ENCODE measurements at places on chromosomes 7 and 10.

DNA sequence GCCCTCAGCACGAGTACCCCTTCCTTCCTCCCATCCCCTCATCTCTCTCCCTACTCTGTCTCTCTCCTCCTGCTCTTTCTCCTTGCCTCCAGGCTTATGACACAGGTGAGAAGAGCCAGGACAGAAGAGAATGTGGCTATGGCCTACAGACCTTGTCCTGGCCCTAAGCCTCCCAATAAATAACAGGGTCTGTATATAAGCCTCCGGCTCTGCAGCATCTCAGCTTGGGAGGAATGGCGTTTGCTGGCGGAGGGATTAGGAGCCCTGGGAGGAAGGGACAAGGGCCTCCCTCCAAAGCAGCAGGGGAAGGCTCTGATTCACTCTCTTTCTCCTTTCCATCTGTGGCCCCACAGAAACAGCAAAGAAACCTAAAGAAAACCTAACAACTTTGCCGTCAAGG is 45.8 kb downstream of the COL13A1 start:
- DNase-seq, result no peak

GRCh38 chr7:2873146-2873545 is 29.0 kb upstream of the GNA12 start:
- DNase-seq, result no peak

GRCh38 chr7:141744131-141744530 is 6.0 kb downstream of the SSBP1 start:
- no peak for DNase-seq

DNA sequence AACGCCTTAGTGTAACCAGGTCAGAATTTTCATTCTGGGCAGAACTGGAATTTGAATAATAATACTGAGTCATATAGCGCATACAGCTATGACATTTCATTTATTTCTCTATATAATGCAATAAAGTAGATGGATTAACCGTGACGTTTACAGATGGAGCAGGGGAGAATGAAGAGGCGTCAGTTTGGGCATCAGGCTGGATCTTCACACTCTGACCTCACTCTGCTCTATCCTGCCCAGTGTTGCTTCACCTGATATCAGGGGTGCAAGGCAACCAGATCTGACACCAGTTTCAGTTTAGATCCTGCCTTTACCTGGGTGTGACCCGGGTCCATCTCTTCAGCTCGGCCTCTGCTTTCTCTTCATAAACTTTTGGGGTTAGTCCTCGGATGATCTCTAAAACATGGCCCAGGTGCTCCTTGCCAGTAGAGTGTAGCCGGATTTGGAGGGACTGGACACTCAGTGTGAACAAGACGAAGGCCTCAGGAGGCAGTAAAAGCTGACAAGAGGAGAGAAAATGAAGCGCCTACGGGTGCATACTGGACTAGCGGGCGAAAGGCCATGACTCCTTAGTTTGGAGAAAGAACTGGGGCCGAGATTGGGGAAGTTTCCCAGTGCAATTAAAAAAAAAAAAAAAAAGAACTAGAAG is 1.4 kb upstream of the ZYX start:
- DNase-seq, result no peak

GRCh38 chr10:11357439-11357838 is 254.0 kb downstream of the USP6NL start:
- peak; percentile 37 for DNase-seq

GRCh38 chr7:68800316-68800715 is 798.0 kb upstream of the AUTS2 start:
- DNase-seq, result no peak

- DNase-seq, result peak; percentile 52
Measured at GRCh38 chr7:102451371-102452054, 13.2 kb downstream of the ALKBH4 start.

DNA sequence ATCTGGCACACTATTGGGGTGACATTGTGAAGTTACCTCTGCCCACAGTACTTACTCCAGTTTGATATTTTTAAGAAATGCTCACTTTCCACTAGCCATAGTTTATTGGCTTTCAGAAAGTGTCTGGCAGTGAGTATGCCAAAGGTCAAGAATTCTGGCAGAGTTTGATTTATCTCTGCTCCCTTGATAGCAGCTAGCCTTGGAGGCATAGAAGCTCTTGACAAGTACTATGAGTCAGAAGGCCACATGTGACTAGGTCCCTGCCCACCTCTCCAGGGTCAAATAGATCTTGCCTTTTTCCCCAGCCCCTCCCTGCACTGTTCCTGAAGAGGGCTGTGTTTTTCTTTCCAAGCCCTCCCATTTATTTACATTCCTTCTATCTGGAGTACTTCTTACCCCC is 202.2 kb downstream of the AUTS2 start:
- DNase-seq, result no peak

DNA sequence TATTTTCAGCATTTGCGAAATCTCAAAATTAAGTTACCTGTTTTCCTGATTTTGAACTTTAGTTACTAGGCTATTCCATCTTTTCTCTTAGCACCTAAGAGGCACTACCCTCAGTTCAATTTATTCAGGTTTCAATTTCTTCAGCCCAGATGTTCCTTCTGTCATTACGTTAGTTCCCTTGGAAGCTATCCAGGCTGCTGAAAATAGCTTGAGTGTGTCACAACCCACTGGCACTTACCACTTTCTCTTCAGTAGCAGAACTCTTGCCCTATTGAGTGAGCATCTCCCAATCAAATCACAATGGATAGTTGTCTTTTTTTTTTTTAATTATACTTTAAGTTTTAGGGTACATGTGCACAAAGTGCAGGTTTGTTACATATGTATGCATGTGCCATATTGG is 332.7 kb upstream of the LRGUK start:
- no peak for DNase-seq

- DNase-seq, result no peak
Measured at GRCh38 chr10:130141878-130142277, 5.7 kb downstream of the GLRX3 start.

DNA sequence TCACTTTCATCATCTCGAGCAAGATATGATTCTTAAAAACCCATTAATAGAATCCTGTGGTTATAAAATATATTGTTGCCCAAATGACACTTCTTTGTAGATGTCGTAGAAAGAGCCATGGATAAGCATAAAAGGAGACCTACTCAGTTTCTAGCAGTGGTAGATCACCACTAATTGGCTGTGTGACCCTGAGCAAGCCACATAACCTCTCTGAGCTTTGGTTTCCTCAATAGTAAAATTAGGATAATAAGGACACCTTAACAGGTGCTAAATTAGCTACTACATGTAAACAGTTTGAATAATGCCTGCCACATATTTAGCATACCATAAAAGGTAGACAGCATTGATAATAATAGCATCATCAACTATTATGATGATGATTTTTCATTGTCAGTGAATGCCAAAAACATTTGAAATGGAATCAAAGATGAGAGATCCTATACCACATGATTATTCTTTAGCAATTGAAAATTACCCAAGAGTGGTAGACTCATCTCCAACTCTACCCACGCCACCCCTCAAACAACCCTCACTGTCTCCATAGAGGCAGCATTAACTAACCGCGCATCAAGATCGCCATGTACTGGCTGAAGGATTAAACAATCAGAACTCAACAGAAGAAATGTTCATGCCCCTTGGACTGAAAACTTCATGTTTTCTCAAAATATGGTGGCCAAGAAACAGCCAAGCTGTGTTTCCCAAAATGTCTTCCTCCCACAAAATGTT is 45.8 kb downstream of the CHST15 start:
- DNase-seq, result no peak

DNA sequence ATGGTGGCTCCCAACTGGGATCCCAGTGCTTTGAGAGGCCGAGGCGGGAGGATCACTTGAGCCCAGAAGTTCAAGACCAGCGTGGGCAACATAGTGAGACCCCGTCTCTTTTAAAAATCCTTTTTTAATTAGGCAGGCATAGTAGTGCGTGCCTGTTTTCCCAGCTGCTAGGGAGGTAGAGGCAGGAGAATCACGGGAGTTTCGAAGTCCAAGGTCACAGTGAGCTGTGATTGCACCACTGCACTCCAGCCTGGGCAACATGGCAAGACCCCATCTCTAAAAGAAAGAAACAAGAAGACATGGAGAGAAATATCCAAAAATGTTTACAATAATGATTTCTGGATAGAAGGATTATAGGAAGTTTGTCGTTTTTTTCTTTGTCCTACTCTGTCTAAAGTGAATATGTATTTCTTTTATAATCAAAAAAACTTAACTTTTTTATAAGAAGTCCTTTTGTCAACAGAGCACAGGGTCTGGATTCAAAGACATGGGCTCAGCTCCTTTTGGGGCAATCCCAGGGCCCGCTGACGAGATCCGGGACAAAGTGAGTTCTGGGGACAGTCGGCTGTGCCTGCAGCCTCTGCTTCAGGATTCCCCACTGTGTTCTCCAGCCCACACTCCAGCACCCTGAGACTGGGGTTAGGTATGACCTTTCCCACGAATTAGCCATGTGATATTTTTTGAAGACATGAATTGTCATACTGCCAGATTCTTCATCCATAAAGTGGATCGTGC is 45.6 kb downstream of the PDGFA start:
- no peak for DNase-seq

- DNase-seq, result no peak
Measured at GRCh38 chr7:43653891-43654504, 71.1 kb downstream of the STK17A start.

GRCh38 chr10:8146650-8147049 is 92.2 kb downstream of the GATA3 start:
- no peak for DNase-seq

- DNase-seq, result no peak
Measured at GRCh38 chr7:46290374-46291049, 369.4 kb upstream of the IGFBP3 start.

DNA sequence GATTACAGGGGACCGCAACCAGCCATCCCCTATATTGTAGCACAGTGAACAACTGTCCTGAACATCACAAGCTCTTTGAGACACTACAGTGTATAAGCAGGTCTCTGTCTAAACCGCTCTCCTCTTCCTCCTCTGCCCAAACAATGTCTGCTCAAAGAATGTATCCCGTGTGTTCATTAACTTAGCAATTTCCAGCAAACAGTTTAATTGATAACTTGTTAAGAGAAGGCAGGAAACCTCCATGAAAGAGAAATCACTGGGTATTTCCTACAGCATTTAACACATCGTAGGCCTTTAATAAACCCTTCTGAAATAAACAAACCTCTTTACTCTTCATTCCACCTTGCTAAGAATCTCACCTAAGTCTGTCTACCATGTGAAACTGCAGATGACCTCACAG is 1.5 kb downstream of the PMS2 start:
- no peak for DNase-seq

DNA sequence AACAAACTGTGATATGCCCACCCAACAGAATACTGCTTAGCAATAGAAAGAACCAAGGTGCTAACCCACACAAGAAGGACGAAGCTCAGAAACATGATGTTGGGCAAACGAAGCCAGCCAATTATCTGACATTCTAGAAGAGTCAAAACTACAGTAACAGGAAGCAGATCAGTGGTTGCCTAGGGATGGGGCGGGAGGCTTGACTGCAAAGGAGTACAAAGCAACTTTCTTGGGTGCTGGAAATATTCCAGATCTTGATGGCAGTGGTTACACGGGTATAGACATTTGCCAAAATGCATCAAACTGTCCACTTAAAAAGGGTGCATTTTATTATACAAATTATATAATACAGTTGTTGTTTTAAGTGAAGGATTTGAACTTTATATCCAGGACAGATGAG is 41.1 kb upstream of the RET start:
- DNase-seq, result no peak

- DNase-seq, result peak; percentile 82
Measured at GRCh38 chr7:108592646-108593201, 23.1 kb downstream of the DNAJB9 start.

Data from eye (tissue), 1 donor.